ENCODE measurements at places on chromosomes 5 and 9.

GRCh38 chr9:87337335-87338087 is 160.2 kb upstream of the DAPK1 start:
- DNase-seq, result no peak

- no peak for DNase-seq
Observed at GRCh38 chr9:92645041-92645440, 24.9 kb downstream of the IPPK start.

GRCh38 chr5:132556153-132556762 is 519 bp upstream of the RAD50 start:
- no peak for DNase-seq

DNA sequence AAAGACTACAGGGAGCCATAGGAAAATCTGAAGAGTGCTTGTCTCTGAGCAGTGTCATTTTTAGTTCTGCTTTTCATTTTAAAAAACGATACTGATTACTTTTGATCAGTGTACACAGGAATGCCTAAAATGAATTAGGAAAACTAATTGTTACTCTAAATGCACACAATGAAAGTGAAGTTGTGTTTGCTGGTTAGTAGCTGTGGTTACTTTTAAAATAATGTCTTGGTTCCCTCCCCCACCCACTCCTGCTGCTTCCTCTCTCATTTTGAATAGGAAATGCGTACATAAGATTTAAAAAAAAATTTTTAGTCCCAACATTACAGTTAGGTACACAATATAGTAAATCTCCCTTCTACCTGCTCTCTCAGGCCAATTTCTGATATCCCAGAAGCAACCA is 47.5 kb upstream of the PLPP1 start:
- DNase-seq, result no peak

- DNase-seq, result no peak
Observed at GRCh38 chr5:169511708-169512107, 71.9 kb upstream of the SPDL1 start.

DNA sequence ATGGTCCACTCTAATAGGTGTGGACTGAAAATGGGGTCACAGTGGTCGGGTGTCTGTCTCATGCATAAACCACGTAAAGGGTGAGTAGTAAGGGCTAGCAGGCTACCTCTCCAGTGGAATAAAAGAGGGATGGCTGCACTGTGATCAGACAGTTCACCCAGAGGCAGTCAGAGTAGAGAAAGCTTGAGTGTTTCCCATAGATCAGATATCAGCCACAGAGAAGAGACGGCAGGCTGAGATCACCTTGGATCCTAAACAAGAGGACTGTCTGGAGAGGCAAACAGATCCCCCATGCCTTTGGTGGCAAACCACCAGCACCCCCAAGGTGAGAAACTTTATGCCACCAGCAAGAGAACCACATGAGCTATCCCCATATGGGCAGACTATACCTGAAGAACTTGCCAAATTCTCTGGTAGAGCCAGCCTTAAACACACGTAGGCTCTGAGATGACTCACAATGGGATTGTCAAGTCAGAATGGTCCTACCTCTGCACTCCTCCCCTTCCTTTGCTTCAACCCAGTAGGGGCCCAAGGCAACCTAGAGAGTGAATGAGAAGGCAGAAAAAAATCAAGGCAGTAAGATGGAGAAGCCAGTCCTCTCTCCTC is 205.2 kb upstream of the MAP3K1 start:
- DNase-seq, result no peak

DNA sequence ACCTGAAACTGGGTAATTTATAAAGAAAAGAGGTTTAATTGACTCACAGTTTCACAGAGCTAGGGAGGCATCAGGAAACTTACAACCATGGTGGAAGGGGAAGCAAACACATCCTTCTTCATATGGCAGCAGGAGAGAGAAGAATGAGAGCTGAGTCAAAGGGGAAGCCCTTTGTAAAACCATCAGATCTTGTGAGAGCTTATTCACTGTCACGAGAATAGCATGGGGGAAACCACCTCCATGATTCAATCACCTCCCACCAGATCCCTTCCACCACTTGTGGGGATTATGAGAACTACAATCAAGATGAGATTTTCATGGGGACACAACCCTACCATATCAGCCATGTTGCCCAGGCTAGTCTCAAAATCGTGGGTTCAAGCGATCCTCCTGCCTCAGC is 143.4 kb downstream of the FGF18 start:
- DNase-seq, result no peak

DNA sequence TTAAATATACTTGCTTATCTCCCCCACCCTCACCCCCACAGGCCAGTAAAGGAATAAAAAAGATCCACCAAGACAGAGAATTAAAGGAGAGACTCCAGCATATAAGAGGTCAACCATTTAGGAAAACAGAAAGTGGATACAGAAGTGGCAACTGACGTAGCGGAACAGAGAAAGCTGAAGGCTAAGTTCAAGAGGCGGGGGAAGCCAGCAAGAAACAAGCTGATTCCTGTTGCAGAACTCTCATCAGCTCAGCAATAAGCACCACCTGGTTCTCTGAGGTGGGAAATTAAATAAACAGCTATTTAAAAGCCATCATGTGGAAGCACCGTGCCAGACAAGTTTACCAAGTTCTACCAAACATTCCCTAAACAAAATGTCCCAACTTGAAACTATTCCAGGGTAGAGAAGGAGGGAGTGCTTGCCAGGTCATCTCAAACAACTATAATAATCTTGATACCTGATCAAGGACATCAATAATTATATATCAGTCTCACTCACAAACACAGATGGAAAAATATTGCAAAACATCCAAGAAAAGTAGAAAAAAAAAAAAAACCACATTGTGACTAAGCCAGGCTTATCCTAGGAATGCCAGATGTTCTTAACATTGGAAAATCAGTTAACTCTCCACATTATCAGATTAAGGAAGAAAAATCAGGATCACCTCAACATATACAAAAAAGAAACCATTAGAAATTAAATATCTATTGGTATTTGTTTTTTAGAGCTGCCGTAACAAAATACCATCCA is 7.3 kb upstream of the ARL15 start:
- DNase-seq, result no peak

DNA sequence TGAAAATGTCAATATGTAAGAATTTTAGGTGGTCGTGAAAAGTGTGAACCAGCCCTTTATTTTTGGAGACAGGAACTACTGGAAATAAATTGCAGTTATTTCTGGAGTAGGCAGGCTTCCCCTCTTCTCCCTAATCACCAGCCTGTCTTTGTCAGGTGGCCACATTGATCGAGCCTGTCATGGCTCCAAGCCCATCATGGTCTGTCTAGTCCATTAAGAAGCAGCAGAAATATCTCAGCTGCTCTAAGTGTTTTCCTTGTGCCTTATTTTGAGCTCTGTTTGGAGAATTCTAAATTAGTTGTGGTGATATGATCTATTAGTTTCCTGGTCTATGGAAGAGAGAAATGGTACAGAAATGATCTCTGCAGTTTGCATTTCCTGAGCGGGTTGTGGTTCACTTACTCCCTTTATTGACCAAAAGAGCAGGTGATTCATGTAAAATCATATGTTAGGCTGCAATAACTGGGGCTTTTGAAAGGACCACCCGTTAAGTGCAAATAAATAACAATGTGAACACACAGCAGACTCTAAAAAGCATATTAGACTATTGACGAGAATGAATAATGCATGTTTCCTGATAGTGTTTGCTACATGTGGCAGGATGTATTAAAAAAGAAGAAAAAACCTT is 42.3 kb downstream of the BASP1 start:
- DNase-seq, result no peak

DNA sequence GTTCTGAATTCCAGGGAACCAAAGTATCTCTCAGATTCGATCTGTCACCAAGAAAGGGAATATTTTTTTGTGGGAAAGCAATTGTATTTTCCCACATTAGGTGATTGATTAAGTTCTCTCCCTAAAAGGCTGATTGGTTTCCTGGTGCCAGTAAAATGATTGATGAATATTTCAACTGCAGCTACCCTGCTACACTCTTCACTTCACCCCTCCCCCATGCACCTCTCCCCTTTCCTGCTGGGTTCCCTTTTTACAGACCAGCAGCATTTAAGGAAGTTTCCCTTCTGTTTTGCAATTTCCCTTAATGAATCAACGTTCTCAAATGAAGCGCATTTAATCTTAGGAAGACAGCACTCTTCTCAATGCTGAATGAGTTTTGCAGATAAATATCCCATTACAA is 13.1 kb downstream of the NR6A1 start:
- no peak for DNase-seq

- DNase-seq, result no peak
Observed at GRCh38 chr9:33913541-33913940, 96.6 kb downstream of the UBE2R2 start.

GRCh38 chr5:15388866-15389265 is 111.1 kb upstream of the FBXL7 start:
- no peak for DNase-seq

DNA sequence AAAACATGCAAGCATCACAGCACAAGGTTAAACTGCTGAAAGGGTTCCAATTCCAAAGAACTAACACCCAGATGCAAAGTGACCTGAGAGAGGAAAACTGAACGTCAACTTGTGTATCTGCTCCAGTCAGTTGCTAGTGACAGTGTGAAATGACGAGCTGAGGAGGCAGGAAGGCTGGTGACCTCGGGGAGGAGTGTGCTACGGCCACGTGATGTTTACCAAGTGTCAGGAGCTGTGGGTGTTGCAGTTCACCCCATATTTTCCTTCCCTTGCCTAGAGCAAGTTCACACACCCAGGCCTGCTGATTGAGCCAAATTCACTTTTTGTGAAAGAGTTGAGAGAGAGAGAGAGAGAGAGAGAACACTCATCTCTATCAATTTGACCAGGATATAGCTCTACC is 231.6 kb upstream of the ANKH start:
- no peak for DNase-seq

DNA sequence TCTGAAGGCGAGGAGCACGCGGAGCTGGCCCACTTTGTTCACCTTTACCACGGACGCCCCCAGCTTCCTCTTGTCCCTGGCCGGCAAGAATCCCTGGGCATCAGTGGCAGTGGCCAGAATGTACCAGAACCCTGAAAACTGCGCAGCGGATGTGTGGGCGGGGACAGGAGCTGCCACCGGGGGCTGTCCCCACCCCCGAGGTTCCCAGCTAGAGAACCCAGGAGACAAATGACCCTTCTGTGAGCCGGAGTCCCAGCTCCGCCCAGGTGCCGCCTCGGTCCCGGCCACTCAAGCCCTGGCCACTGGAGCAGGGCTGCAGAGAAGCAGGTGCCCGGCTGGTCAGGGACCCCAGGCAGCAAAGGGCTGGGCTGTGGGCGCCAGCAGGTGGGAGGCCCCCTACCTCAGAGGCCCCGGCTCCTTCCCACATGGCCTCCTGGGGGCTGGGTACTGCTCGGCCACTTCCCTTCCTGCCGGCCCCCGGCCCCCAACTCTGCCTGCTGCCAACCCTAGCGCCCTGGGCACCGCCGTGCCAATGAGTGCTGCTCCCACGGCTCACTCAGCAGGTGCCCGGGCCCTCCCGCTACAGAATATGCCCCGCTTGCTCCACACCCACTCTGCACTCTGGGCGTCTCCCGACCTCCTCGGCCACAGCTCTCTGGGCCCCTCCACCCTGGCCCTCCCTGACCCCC is 713 bp downstream of the LCN10 start:
- DNase-seq, result no peak

- no peak for DNase-seq
Observed at GRCh38 chr5:17326600-17327037, 109.2 kb downstream of the BASP1 start.

GRCh38 chr9:129602598-129603415 is 18.1 kb downstream of the C9orf50 start:
- no peak for DNase-seq

- no peak for DNase-seq
Observed at GRCh38 chr9:75666856-75667554, 223.5 kb upstream of the PCSK5 start.

DNA sequence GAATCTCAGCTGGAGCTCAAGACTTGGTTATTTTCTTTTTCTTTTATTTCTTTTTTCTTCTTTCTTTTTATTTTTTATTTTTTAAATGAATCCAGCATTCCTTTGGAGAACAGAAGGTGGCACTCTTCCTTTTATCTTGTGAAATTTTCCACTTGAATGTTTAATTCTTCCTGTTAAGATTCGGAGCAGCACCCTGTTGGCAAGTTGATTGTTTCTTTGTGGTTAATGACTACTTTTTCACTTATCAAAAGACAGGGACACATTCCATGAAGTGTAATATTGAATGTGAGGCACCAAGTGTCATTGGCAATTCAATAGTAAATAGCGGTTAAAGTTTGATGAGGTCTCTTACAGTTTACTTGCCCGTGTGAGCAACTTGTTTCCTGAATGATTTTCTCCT is 240.5 kb upstream of the CHD1 start:
- no peak for DNase-seq

Data from activated CD4-positive, CD25-positive, alpha-beta regulatory T cell (primary cell).